ENCODE measurements at places on chromosomes 7 and 10.

DNA sequence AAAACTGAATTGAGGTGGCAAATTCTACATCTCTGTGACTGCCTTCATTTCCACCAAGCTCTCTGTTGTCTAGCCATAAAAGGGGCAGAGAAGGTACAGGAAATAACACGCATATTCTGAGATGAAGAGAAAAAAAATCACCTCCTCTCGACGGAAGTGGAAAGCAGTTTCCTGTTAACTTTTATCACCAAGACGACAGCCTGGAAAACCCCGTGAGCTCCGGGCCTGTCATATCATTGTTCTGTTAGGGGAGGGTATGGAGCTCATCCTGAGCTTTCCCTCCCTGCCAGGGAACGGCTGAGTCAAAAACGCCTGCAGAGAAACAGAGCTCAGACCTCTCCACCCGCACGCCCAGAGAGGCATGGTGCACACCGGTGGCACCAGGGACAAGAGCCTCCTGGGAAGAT is 200.3 kb downstream of the PRPF18 start:
- DNase-seq = peak; percentile 93

- DNase-seq = no peak
These were observed 163.2 kb downstream of the ADAM12 start for GRCh38 chr10:126224967-126225671.

DNA sequence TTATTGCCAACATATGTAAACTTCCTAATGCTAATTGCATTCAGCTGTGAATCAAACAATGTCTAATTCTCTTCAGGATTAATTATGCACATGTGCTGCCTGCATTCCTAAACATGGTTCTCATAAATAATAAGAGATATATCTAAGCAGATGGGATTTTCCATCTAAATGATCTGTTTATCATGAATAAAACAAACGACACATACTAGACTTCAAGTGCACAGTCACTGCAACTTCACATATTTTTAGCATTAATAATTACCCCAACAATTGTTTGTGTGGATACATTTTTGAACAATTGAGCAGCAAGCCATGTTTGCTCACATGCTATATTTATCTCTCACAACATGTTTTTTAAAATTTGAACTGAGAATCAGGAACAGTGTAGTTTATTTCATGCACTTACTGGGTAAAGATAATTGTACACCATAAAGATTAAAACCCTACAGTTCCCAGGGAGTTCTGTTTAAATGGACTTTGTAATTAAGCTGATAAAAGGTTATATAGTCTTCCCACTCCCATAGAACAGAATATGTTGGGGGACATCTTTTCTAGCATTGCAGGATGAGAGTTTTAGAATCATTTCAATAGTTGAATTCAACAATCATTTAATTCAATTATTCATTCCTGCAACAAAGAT is 378.5 kb downstream of the MDFIC start:
- no peak for DNase-seq

DNA sequence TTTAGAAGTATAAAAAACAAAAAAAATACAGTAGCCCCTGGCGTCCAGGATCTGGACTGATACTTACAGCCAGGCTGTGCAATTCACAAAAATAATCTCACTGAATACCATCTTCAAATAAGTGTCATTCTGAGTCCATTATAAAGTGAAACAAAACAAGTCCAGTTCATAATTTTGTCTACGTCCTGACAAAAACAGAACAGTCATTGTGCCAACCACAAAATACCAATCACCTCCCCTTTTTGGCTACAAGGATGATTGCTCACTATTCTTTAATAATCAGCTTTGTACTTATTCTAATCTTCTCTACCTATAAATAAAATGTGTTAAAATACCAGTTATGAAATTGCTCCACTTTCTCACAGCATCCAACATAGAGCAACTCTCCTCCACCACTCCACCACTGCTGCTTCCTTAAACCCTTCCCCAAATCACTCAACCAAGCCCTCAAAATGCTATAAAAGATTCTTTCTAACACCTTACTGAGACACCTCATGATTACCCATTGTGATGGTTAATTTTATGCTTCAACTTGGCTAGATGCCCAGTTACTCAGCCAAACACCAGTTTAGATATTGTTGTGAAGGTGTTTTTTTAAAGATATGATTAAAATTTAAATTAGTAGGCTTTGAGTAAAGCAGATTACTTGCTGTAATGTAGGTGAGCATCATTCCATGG is 479.8 kb upstream of the SEMA3A start:
- DNase-seq = no peak

- no peak for DNase-seq
These were observed 22.2 kb downstream of the ABCA13 start for GRCh38 chr7:48193421-48193820.

GRCh38 chr7:118311121-118311836 is 86.8 kb downstream of the ANKRD7 start:
- DNase-seq = no peak

DNA sequence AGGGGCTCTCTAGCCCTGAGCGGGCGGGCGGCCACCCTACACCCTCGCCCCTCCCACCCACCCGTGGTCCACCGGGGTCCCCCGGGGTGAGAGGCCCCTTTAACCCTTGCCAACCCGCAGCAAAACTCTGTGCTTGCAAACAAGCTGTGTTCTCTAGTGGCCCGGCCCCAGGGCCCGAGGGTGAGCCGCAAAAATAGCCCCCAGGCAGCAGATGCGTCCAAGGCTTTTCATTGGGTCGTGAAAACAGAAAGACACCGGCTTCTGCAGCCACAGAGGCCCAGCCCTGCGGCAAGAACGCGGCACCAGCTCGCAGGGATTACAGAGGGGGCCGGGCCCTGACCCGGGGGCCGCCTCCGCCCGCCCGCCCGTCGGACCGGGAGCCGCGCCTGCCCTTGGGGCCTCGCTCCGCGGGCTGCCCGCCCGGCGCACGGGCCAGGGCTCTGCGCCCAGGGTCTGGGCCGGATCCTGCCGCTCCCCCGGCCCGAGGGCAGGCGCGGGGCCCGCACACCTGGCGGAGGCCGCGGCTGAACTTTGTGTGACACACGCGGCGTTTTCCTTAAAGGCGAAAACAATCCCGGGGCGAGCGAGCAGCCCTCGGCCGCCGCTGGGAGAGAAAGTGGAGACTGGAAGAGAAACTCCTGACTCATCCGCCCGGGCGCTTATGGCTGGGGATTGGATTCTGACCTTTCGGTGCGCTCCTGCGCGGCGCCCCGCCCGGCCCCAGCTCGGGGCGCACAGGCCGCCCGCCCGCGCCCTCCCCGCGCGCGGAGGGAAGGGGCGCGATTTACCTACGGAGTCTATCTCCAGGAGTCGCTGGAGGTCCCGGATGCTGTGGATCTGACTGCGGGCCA is 2.8 kb downstream of the PDGFA start:
- no peak for DNase-seq

DNA sequence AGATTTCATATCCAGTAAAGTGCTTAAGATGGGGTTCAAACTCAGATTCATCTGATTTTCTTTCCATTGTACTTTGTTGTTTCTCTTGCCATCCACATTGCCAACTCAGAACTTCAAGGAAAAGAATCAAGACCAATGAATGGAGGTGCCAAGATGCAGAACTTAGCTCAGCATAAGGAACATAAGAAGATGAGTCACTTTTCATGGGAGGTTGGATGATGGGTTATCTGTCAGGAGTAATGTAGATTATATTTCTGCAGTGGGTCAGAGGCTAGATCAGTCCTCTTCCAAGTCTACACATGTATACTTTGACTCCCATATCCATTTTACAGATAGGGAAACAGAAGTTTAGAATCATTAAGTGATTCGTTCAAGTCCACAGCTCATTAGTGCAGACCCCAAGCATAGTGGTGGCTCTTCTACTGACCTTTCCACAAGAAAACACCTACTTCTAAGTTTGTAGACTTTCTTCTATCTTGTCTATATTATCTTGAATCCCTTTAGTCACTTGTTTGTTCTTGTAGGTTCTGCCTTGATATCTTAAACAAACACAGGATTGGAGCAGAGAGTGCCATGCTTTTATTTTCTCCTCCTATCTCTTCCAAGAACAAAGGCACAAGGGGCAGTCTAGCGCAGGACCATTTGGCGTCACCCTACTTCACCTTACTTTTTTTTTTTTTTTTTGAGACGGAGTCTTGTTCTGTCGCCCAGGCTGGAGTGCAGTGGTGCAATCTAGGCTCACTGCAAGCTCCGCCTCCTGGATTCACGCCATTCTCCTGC is 14.0 kb upstream of the ADD3 start:
- DNase-seq = no peak

DNA sequence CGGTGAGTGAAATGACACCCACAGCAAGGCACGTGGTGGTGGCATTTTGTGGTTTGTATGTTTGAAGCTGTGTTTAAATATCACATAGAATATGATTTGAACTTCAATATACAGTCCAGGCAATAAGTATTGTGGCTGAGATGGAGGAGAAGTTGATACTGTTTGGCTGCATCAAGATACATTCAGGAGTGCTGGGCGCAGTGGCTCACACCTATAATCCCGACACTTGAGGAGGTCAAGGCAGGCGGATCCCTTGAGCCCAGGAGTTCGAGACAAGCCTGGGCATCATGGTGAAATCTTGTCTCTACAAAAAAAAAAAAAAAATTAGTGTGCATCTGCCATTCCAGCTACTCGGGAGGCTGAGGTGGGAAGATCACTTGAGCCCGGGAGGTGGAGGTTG is 35.2 kb upstream of the NUB1 start:
- DNase-seq = no peak

DNA sequence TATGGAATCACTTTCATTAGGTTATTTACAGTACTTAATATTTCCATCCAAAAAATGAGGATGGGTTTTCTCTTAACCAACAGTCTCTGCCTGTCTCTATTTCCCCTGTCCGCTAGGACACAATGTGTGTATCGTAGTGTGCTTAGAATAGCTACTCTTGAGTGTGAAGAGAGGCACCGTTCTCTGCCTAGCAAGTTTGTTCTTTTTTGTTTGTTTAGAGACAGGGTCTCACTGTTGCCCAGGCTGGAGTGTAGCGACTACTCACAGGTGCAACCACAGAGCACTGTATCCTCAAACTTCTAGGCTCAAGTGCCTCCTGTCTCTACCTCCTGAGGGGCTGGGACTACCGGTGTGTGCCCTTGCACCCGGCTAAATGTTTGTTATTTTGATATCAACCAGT is 121.9 kb downstream of the ANK3 start:
- no peak for DNase-seq

GRCh38 chr7:108016841-108017775 is 14.1 kb upstream of the LAMB1 start:
- no peak for DNase-seq

- no peak for DNase-seq
These were observed 54.5 kb downstream of the FRMD4A start for GRCh38 chr10:14276210-14276609.

GRCh38 chr10:86857128-86857721 is 100.2 kb downstream of the MMRN2 start:
- no peak for DNase-seq

DNA sequence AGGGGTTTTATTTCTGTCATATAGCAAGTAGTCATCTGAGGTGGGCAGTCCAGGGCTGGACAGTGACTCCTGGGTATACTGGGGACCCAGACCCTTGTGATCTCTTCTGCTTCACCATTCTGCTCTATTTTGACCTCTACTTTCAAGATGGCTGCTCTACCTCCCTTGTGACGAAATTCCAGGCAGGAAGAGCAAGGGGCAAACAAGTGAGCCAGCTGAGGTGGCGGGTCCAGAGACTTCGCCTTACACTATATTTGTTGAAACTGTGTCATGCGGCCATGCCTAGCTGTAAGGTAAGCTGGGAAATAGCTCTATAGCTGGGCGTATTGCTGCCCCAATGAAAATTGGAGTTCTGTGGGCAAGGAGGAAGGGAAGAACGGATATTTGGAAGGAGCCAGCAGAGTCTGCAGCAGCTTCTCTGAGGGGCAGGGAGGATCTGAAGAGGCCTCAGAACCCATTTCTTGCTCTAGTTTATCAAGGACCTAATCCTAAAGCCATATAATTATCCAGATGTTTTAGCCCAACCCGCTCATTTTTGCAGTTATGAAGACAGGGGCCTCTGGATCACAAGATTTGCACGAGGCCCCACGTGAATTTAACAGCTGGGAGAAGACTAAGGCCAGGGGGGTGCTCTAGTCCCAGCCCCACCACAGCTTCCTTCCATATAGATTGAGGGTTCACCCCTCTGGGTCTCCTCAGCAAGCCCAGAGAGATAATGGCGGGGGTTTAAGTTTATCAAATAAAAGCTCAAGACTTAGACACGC is 7.7 kb upstream of the CPA1 start:
- DNase-seq = no peak

DNA sequence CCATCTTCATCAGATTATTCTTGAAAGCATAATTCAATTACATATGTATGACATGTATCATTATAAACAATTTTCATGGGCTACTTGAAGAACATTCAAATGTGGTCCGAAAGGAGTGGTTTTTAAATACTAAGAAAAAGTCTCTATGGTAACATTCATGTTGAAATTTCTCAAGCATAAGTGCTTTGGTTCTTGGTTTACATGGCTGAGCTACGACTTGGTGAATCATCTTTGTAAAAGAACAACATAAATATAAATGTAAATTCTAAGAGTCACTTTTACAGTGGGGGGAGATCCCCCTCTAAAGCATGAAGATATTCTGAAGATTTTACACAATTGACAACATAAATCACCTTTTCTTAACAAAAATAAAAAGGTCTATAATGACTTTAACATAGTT is 118.6 kb downstream of the MAGI2 start:
- no peak for DNase-seq

DNA sequence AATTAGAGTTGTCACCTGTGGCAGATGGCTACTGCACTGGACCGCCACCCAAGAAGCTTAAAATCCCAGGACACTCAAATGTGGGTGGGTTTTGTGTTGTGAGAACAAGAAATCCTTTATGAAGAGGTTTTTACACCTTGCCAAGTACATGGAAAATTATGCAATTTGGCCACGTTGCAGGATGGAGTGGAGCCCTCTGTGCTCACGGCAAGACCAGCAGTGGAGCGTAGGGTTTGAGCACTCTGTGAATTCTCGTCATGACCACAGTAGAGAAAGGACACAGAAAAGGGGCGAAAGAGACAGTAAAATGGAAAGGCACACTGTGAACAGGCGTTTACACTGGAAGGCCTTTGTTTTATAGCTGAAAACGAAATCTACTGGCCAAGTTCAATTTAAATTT is 222.6 kb downstream of the ADARB2 start:
- DNase-seq = no peak

DNA sequence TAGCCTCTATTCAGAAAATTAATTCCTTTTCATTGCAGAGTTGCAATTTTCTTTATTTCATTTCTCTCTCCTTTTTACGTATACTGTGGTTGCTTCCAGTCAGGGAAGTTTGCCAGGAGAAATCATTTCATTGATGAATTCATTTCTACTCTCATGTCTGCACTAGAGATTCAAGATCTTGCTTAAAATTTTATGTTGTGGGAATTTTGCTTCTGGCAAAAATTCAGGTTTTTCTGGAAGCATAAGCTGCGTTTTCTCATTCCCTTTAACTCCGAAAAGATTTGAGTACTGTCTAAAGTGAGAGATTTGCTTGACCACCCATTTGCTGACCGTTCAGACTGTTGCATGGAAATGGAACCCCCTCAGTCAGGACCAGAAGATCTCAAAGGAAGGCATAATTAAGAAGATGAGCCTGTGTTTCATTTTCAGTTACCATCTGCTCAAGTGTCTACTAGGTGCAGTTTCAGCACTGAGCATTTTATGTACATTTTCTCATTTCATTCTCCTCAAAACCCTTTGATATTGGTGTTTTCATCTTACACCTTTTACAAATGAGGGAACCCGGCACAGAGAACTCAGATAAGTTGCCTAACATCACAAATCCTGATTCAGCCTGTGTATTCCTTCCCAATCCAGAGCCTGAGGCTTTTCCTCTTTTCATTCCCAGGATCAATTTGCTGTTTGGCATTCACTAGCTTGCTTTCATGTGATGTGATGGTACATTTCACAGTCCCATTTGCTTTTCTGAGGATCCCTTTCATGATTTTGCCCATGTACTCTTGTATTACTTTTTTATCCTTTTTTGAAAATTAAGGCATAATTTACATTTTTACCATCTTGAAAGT is 3.9 kb downstream of the PTPRZ1 start:
- DNase-seq = no peak

- DNase-seq = no peak
These were observed 44.9 kb upstream of the ANK3 start for GRCh38 chr10:60434418-60435046.
